GM18507 (cell line): ENCODE measurements at places on chromosomes 4 and X.

DNA sequence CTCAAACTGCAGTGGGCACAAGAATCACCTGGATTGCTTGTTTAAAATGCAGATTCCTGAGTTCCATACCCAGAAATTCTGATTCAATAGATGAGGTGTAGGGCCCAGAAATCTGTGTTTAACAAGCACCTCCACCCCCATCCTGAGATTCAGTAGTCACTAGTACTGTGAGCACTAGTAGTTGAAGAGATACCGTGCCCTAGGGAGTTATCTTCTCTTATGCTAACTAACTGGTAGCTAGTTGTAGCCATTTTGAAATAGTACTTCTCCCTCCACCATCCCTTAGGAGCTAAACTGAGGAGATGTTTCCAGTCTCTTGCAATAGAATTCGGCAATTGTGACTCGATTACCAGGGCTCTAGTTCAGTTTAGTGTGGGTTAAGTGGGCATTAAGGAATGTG is 18.4 kb downstream of the KLHL34 start:
- no peak for DNase-seq

- no peak for DNase-seq
These were observed 32.3 kb upstream of the IRF2 start for GRCh38 chr4:184506527-184507121.

DNA sequence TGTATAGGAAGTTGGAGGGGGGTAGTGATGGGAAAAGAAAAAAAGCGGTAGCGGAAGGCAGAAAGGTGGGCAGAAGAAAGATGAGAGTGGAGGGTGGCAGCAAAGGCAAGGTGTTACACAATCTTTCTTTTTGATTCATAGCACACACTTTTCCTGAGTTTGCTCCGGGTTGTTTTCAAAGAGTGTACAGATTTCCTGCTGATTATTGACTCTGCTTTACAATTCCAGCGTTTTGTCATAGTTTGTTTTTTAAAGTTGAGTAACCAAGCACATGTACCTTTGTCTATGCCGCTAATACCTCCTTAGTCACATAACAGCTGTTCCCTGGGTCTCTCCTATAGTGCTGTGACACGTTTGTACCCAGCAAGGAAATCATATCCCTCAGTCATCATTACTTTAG is 50.3 kb downstream of the AGA start:
- DNase-seq, result no peak

GRCh38 chr4:114081783-114082182 is 102.3 kb upstream of the ARSJ start:
- no peak for DNase-seq

DNA sequence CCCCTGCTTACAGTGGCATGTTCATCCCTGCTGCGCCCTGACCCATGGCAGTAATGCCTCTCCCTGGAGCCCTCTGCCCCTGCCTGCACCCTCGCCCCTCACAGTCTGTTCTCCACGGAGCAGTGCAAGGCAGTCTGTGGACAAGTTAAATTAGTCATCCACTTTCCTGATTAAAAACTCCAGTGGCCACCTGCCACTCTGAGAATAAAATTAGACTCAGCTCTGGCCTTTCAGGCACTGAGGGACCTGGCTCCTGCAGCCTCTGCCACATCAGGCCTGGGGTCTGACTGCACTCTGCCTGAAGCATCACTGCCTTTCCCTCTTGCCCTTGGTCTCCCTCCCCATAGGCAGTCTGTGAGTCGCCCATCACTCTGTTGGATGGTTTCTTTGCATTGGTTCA is 53.6 kb downstream of the GRK4 start:
- no peak for DNase-seq

GRCh38 chr4:53671757-53672156 is 80.5 kb upstream of the LNX1 start:
- no peak for DNase-seq

- DNase-seq, result no peak
These were observed 4.1 kb downstream of the HS6ST2 start for GRCh38 chrX:132954323-132954722.

GRCh38 chrX:19682712-19683331 is 167.5 kb upstream of the MAP3K15 start:
- no peak for DNase-seq

DNA sequence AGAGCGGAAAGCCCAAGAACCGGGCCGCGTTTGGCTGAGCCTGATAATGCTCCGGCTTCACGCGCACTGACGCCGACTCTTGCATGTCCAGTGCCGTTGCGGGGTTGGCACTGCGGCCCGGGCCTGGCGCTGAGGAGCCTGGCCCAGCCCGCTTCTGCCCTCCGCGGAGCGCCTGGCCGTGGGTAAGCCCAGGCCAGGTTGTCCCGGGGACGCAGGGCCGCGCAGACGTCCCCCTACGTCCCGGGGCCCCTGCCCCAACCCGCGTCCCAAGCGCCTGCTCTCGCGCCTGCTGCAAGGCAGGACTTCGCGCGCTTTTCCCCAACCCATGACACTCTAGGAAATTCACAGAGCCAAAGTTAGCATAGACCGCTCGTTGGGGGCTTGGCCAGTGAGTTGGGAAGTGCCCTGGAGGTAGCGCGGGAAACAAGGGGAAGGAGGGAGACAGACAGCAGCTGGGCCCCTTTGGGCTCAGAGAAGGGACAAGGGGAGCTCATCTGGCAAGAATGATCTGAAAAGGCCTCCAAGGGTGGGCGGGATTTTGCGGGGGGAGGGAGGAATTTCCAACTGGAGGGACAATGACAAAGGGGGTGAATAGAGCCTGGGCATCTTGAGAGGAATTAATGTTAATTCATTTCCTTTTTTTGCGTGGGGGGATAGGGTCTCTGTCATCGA is 665 bp upstream of the LRPAP1 start:
- DNase-seq, result no peak

- DNase-seq, result no peak
These were observed 60.5 kb upstream of the TRIM2 start for GRCh38 chr4:153143527-153144348.

DNA sequence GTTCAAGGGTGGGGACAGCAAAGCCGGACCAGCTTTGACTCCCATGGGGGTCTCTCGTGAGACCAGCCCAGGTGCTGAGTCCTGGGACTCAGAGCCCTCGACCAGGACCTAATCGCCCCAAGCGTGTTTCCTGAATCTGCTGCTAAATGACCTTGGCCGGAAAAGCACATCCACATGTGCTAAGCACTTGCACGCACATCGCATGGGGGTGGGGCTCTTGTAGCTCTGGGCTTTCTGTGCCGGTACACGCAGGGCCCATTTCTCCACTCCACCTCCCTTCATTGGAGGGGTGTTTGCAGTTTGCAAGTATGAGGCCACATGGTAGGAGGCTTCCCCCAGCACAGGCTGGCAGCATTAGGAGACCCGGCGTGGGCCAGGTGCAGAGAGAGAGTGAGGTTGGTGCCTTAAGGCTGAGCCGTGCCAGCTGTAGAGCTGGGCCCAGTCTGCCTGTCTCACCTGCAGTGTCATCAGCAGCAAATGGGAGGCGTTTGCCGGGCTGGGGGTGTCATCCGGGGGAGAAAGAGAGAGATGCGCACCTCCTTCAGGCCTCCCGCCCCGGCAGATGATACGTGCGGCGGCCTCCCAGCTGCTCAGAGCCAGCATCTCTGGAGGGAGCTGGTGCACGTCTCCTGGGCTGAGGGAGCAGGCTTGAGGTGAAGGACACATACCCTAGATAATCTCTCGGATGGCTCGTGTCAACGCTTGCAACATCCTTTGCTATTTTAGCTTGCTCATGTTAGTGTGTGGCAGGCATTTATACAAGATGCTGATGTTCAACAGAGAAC is 45.2 kb upstream of the CLCN4 start:
- no peak for DNase-seq

GRCh38 chrX:147933815-147934214 is 22.1 kb downstream of the FMR1 start:
- no peak for DNase-seq

DNA sequence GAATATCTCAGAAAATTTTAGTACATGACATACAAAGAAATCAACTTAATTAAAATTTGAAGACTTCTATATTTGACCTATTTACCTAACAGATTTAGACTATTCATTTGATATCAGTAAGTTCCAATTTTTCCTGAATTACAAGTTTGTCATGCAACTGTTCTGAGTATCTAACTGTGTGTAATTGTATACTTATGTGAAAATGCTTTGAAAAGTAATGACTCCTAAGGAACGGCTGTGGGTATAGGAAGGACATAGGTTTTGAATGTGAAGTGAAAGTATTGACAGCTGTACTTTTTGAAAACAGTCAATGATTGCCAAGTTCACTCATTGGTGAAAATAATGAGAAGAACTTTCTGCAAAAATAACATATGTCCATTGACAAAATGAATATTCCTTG is 2.9 kb downstream of the GRIA2 start:
- no peak for DNase-seq

DNA sequence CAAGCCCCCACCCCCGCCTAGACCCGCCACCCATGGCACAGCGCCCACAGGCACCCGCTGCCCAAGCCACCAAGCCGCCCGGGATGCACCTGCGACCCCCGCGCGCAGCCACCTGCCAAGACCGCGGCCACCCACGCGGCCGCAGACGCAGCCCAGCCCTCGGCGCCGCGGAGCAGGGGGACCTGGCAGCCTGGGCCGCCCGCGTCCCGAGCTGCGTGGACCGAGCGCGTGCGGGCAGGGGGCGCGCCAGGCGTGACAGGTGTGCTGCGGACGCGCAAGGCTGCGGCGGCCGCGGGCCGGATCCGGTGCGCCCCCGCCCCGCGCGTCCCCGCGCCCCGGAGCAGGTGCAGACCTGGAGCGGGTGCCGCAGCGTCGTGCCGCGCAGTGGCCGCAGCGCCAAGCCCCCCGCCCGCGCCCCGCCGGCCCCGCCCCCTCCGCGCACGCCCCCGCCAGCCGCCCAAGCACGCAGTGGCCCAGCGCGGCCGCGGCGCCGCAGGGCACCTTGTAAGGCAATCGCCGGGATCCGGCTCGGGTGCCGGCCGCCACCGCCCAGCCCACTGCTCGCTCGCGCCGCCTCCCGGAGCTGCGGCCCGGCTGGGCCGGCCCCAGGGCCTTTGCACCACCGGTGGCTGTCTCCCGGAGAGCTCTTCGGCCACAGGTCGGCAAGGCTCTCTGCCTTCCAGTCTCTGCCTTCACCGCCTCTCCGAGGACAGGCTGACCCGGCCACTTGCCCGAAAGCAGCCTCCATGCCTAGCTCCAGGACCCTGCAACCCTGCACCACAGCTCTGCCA is at the start of gene PNCK:
PNCK (minus strand) TSS at position 386 of the 791 bp plus-strand sequence. CDS start 737 bp downstream, outside the sequence.
- DNase-seq, result no peak

- DNase-seq, result no peak
These were observed 16.9 kb downstream of the GLRA2 start for GRCh38 chrX:14546190-14546589.

GRCh38 chr4:55411621-55412020 is 15.9 kb downstream of the TMEM165 start:
- no peak for DNase-seq

- peak; percentile 4 for DNase-seq
These were observed 242.2 kb upstream of the CTSO start for GRCh38 chr4:156195914-156196313.

- DNase-seq, result no peak
These were observed 145.0 kb downstream of the HDX start for GRCh38 chrX:84357296-84357695.

- no peak for DNase-seq
These were observed 136.1 kb downstream of the C4orf33 start for GRCh38 chr4:129231945-129232588.

- no peak for DNase-seq
These were observed 59.4 kb downstream of the CLNK start for GRCh38 chr4:10625131-10625530.

GRCh38 chr4:1000686-1001260 is 7.6 kb upstream of the SLC26A1 start:
- no peak for DNase-seq

DNA sequence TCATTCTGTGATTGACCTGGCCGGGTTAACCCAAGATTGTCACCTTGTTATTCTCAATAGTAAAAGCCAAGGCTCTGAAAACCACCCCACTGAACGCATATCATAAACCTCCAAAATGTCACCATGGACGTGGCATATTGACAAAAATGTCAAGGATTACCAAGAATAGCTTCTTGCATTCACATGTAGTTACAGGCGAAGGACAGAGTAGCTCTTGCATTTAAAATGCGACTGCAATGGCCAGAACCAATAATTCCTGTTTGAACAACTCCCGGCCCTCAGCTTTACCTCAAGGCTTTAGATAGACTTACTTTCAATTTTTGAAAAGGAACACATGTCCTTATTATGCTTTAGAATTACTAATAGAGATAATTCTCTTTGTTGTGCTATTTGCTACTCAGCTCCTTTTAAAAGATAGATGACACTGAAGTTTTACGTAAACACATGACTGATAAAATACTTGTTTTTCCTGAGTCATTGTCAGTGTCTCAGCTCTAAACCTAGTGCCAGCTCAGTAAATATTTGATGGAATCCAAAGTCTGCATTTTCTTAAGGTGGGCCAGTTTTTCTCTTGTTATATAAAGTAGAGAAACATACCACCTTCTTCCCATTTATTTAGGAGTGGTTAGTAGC is 66.3 kb downstream of the CLDN34 start:
- no peak for DNase-seq

DNA sequence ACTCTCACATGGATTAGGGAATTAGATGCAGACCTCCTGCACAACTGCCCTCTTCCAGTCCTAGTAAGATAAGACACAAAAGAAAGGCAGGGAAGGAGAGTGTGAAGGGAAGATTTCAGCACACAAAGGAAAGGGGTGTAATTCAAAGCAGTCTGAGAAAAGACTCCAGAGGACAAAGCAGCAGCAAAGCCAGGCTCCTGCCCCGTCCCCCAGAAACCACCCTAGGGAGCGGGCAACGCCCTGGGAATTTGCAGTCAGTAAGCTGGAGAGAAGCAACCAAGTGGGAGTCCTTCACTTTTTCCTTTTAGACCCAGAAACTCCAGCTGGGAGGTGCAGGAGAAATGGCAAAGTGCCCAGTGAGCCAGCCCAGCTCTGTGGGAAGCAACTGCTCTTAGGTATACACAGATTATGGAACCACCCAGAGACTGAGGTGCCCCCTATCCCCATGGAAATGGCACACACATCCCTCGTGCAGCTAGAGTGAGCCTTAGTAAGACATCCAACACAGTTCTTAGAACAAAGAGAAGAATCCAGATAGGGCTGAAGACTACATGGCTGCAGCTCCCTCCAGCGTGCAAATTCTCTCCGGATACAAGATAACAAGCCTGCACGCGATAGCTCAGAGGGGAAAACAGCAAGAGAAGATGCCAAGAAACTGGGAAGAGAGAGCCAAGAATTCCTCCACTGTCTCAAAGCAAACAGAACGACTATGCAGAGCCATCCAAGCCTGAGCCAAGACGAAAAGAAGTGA is 26.5 kb upstream of the IRAK1 start:
- no peak for DNase-seq

DNA sequence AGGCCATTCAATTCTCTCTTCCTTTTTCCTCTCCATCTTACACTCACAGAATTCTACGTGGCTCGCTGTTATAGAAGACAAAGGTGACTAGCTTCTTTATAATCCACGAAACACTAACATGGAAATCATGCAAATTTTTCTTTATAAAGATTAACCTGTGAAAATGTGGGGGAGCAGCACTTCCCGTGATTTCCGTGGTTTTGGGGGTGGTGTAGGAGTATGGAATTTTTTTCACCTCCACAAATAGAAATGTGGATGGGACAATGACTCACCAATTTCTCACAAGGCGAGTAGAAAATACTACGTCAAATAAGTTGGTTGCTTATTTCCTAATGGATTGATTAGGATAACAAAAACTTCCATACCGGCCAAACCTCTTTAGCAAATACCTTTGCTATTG is 719.2 kb upstream of the TENM3 start:
- DNase-seq, result no peak
